ENCODE measurements at places on chromosomes 12 and 14.

DNA sequence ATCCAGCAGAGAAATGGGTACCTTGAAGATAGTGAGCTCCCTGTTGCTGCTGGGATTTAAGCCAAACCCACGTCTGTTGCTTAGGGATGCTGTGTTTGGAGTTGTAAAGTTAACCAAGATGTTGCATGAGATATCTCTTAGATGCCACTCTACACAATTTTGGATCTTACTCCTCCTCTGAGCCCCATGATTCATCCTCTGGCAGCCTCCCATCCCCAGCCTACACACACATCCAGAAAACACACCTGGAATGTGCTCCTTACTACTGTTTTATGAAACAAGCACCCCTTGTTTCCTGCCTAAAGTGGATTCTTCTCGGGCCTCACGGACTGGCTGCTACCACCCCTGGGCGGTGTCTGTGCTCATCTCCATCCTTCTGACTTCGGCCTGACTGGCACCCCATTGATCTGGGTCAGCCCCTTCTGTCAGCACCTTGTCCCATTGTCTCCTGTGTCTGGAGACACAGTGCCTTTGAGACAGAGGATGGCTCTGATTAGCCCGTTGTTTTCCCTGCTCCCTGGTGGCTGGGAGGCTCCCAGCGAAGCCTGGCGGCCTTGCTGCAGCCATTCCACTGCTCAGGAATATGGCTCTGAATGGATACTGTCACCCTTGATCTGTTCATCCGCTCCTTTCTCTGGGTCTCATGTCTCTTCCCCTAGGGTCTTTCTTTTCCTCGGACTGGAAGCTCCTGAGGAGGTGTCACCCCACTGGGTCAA is 24.3 kb downstream of the TSPAN9 start:
- no peak for DNase-seq

DNA sequence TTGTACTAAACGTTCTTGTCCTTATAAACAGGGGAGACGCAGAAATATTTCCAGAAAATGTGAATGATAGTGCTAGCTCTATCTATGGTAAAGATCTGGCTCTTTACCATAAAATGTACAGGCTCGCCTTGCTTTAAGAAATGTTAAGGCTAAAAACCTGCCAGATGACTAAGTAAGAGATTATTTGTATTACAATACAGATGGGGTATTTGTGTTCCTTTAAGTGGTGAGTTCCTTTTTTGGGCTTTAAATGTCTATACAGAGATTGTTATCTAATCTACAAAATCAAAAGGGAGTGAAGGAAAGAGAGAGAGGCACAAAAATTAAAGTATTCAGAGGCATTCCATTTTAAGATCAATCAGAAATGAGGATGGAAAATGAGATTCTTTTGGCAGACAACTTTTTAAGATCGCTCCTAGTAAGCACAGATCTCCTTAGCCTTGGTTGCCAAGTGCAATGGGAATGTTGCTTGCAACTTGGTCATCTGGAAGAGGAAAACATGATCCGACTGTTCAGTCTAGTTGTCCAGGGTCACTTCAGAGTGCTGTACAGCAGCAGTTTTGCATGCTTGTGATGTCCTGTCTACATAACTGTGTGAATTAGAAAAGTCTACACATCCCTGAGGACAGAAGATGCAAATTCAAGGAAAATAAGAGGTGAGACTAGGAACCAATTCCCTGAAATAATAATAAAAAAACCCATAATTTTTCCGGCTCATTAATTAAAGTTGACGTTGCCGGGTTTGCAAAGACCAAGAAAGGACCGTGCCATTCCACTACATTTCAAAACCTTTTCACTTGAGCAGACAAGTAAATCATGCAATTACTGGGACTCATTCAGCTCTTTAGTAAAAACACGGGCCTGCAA is 380.8 kb downstream of the EGLN3 start:
- no peak for DNase-seq

GRCh38 chr12:5827591-5827990 is 117.5 kb downstream of the ANO2 start:
- DNase-seq, result no peak

DNA sequence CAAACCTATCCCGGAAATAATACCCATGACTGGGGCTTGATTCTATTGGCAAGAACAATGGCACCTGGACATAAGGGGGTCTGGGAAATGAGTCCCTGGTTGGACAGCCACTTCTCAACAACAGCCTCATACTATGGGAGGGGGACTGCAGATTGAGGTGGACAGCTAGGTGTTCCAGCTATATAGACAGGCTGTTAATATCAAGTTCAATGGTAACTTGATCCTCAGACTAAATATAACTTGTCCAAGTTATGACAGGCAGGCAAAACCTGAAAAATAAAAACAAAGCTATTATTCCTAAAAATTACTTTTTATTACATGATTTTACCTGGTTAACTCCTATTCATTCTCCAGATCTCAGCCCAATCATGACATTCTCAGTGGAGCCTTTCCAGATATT is 267.3 kb downstream of the TTC8 start:
- no peak for DNase-seq

GRCh38 chr12:45794422-45794821 is 64.9 kb downstream of the ARID2 start:
- no peak for DNase-seq

DNA sequence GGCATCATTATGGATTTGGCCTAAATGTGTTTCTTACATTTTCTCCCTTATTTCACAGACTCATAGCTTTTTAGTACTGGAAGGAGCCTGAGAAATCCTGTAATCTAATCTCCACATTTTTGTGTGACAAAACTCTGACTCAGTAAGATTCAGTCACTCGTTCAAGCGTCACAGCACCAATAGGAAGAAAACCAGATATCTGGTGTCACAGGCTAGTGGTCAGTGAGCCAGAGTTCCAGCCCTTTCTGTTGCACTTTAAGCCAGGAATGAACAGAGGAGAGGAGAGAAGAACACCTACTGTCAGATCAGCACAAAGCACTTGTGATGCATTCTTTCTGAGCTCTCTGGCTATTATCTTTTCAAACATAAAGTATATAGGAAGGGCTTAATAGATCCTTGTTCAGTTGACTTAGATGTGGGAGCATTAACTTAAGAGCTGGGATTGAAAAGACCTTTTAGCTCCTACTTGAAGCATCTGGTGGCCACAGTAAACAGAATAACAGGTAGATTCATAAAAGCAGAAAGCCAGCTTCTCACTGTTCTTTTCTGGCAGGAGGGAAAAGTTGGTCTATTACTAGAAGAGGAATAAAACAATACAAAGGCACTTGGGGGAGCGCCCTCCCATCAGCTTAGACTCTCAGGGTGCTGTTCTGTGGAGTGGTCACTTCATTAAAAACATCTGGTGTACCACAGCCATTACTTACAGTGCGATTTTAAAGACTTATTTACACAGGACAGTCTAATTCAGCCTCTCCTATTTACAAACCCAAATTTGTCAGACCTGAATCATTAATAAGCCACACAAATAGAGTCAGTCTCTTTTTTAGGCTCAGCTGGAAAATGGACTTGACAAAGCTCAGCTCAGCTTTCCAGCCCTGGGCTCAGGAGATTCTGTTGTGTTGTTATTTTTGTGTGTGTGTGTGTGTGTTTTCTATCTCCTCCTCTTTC is 12.2 kb upstream of the NID2 start:
- DNase-seq, result no peak

DNA sequence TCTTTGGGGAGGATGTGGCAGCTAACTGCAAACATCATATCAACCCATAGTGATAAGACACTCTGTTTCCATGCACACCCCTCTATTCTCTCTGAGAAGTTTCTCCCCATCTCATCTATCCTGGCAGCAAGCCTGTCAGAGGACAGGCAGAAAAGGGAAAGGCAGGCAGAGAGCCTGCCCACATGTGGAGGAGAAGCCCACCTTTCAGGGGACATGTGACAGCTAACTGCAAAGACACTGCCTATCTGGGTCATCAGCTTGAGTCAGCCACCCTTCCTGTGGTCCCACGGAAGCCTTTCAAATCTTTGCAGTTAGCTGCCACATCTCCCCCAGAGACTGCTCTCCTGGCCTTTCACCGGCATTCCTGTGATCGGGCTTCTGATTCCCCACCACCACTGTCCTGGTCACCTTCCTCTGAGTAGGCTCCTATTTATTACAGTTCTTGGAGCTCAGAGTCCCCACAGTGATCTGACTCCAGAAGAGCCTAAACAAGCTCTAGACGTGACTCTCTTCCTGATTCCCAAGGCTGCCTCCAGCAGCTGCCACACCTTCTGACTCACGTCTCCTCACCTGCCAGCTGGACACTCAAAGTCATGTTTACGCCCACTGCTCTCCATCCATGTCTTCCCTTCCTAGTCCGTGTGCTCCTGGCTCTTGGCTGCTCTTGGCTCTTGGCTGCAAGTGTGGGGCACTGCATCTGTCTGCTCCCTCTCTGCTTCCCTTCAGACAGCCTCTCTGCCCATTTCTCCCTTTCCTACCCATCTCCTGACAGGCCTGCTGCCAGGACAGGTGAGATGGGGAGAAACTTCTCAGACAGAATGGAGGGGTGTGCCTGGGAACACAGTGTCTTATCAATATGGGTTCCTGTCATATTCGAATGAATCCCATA is 7.5 kb upstream of the KRT1 start:
- DNase-seq, result no peak

DNA sequence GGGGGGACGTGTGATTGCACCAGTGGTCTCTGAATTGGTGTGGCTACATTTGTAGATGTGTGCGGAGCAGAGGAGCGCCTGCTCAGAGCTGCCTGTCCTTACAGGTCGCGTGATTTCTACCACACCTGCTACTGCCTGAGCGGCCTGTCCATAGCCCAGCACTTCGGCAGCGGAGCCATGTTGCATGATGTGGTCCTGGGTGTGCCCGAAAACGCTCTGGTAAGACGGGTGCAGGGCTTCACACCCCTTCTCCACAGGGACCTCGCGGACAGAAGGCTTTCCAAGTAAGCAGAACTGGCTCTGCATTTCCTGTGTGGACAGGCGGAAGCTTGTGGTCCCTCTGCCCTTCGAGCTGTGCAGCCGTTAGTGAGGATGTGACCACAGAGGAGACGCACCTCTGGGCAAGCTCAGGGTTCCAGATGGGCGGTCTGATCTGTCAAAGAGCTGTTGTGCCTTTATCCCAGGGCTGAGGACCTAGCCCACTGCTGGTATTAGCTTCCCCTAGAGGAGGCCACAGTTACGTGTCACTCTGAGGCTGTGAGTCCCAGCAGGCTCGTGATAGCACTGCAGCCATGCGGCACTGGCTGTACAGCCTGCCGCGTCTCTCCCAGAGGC is 47.7 kb downstream of the MAX start:
- no peak for DNase-seq

GRCh38 chr14:99781853-99782610 is 11.2 kb upstream of the EML1 start:
- DNase-seq, result no peak

GRCh38 chr14:84087986-84088531 is 1441.9 kb upstream of the FLRT2 start:
- no peak for DNase-seq

GRCh38 chr14:85221832-85222231 is 308.1 kb upstream of the FLRT2 start:
- no peak for DNase-seq

DNA sequence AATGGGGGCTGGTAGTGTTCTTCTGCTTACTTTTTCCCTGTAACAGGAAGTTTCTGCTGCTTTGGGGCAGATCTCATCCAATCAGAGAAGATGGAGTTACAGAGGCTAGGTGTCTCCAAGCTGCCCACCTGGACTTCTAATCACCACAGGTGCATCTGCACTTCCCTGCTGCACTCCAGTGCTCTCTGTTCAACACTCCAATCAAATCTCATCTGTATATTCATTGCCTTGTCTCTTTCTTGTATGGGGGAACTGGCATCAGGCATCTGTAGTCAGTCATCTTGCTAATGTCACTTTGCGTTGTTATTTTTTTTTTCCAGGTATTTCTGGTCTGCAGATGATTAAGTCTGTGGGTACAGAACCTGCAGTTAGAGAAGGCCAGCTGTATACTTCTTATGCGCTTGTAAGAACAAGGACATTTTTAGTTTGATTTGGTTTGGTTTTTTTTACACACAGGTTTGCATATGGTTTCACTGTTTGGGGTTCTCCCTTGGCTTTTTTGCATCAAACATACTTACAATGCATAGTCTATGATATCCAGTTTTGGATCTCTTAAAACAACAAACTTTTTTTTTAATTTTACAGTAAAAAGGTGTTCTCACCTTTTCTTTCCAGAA is 116.0 kb downstream of the METTL25 start:
- no peak for DNase-seq

GRCh38 chr12:82461393-82461792 is 103.1 kb downstream of the METTL25 start:
- DNase-seq, result no peak

- DNase-seq, result no peak
Measured at GRCh38 chr12:14937689-14938088, 648 bp downstream of the ERP27 start.

DNA sequence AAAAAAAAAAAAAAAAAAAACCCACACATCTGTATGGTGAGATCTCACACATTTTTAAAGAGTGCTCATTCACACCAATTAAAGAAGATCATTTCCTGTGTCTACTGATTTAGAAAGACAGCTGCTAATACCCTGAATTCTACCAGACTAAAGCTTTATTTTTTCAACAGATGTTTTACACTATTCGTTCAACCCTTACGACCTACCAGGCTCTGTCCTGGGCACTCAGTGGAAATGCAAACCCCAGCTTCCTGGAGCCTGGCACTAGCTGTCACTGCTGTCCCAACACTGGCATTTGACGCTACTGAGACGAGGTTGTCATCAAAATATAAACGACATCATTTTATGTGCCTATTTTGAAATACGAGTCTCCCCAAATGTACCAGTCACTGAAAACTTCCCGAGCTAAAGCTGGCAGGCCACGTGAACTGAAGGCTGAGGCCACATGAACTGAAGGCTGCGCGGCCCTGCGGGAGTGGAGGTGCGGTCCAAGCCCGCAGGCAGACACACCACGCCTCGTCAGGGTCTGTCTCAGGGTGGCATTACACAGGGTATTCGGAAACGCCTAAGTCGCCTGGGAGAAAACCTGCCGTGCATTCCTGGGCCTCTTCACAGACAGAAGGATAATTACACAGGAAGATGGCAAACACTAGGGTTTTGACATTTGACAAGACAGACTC is 27.2 kb downstream of the SLC15A4 start:
- DNase-seq, result no peak

DNA sequence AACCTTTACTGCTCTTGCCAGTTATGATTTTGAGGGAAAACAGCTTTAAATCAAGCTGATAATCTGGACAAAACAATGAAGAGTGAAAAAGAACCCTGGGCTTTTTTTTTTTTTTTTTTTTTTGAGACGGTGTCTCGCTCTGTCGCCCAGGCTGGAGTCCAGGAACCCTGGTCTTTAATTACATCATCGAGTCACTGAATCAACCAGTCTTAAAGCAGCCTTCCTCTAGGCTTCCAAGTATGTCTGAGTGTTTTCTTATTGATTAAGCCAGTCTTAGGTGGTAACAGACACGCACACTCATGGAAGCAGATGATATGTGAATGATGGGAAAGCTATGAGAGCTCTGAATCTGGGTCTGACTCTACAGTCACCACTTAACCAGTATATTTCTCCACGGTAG is 5.9 kb upstream of the VCPKMT start:
- no peak for DNase-seq

- DNase-seq, result no peak
Measured at GRCh38 chr12:802242-803120, 50.1 kb downstream of the WNK1 start.

DNA sequence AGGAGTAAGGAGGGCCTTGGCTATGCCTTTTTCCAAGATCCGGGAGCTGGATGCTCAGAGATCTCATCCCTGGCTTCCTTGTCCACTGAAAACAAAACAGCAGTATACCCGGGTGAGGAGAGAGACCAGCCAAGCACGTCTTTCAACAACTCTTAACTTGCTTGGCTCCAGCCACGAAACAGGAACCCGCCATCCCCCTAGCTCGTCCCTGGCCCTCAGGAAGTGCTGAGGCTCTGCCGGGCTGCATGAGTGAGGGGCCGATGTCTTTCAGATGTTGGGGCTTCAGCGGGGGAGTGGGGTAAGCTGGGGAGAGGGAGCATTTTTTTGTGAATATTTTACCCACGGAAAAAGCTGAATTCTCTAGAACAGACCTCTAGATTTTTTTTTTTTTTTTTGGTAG is 231.1 kb downstream of the CACNA1C start:
- DNase-seq, result no peak
